ENCODE measurements at places on chromosomes 6 and 20.

- no peak for DNase-seq
These were observed 44.8 kb upstream of the CTAGE9 start for GRCh38 chr6:131755597-131755996.

DNA sequence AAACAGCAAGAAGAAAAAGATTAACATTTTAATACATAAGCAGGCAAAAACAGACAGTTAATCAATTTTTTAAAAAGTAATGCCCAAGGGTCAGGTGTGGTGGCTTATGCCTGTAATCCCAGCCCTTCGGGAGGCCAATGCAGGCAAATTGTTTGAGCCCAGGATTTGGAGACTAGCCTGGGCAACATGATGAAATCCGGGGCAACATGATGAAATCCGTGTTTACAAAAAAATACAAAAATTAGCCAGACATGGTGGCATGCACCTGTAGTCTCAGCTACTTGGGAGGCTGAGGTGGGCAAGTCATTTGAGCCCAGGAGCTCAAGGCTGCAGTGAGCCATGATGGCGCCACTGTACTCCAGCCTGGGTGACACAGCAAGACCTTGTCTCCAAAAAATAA is 94.1 kb upstream of the DST start:
- no peak for DNase-seq

DNA sequence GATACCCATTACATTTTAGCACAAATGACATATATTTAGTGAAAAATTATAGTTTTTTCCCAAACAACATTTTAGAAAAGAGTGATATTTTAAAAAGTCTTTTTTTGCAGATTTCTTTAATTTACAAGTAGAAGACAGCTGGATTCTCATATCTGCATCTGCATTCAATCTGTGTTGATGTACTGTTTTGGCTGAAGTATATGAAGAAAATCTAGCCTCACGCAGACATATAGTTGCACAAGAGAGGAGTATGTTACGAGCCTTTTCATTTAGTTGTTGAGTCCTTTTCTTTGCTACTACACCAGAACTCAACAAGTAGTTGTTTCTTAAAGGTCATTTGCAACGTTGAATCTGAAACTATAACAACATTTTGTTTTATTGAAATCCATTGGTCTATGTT is 314.3 kb upstream of the SUPT3H start:
- no peak for DNase-seq

GRCh38 chr20:19940988-19941460 is 76.1 kb upstream of the NAA20 start:
- DNase-seq, result no peak

DNA sequence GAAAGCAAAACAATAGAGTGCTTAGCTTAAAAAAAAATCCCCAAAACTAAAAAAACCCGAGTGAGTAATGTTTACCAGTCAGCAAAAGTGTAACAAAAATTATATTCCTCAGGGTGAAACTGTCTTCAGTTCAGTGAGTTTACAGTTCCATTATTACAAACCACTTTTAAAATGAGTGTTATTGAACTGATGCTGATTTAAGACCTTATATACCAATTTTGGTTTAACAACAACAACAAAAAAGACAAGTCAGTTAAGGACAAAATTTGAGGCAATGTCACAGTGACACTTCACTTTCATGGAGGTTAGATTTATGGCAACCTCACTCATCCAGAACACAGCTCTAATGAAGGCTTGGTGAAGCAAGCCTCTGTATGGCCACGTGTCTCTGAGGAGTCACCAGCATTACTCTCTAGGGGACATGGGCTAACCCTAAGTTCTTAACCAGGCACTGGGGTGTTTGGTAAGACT is 630.8 kb downstream of the PHF3 start:
- DNase-seq, result no peak

- peak; percentile 41 for DNase-seq
These were observed 80.3 kb downstream of the BACH2 start for GRCh38 chr6:90216072-90216977.

- no peak for DNase-seq
These were observed 195.2 kb upstream of the PROKR2 start for GRCh38 chr20:5511930-5512329.

DNA sequence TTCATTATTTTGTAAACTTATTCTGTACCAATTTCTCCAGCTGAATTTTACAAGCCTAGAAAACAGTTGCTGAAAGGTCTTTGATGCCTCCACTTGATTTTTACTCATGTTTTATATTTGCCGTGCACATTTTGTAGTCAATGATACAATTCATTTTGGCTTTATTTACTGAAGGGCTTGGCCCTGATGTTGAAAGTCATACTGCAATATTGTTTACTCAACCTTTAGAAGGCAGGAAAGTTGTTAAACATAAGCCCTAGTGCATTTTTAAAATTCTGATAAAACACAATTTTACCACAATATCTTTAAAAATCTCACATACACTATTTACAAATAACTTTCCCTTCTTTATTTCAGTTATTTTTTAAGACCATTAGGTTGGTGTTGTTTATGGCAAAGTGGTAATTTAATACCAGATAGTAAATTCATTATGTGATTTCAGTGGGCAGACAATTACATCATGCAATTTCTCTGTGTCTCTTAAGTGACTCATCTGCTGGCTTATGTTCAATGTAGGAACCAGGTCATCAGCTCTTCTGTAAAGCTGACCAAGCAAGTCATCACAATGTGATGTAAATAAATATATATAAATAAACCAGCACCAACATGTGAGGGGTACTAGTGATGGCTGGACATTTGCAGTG is 121.1 kb upstream of the SLC35B3 start:
- DNase-seq, result no peak

GRCh38 chr6:32689531-32690501 is 23.4 kb upstream of the HLA-DQB1 start:
- no peak for DNase-seq

- no peak for DNase-seq
These were observed 433.7 kb upstream of the RGS17 start for GRCh38 chr6:153564803-153565202.

DNA sequence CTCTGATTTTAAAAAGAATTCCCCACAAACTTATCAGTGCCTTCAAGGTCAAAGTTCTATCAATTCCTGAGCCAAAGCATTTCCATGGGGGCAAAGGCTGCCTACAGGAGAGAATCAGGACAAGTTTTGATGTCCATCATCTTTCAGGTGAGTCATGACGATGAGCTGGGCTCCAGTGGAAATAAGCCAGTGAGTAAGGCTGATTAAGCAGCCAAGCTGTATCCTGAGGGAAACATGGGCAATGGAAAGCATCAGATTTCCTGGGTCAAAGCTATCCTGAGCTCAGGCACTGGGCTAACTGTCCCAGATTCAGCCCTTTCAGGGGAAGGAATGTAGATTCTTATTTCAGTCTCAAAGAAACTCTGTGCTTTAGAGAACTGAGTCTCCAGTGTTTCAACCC is 377.4 kb downstream of the CD109 start:
- DNase-seq, result no peak

GRCh38 chr6:111482188-111482958 is 645 bp downstream of the REV3L start:
- DNase-seq, result no peak

DNA sequence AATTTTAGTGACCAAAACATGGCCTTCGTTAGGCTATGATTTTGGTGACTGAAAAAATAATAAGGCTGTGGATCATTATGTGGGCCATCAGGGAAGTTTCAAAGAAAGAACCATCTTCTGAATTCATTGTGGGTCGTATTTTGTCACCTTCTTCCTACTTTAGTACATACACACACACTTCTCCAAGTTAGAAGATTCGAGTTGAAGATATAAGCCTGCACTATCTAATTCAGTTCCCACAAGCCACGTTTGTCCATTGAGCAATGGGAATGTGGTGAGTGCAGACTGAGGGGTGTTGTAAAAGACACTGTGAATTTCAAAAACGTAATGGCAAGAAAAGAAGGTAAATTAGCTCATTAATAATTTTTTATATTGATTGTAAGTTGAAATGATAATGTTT is 766.0 kb downstream of the KIF16B start:
- no peak for DNase-seq

DNA sequence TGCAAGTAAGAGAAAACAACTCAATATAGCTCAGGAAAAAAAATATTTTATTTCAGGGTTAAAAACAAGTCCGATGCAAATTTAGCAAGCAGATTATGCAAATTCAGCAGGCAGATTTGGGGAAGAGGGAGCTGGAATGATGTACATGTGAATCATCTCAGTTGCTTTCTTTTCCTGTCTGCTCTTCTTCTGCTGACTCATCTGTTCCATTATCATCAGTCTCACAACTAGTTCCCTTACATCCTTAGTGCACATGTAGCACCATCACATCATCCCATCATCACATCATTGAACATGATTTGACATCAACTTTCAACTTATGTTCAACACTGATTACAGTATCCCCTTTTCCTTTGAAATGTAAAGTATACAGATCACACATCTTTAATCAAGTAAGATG is 11.5 kb upstream of the DEFB113 start:
- no peak for DNase-seq

DNA sequence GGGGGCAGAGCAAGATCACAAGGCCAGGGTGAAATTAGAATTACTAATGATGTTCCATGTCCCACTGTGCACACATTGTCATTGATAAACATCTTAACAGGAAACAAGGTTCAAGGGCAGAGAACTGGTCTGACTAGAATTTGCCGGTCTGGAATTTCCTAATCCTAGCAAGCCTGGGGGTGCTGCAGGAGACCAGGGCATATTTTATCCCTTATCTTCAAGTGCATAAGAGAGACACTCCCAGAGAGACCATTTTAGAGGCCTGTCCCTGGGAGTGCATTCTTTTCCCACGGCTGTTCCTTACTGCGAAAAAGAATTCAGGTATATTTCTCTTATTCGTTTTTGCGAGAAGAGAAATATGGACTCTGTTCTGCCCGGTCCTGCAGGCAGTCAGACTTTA is 41.5 kb downstream of the CD83 start:
- no peak for DNase-seq

GRCh38 chr6:18596531-18596835 is 209.3 kb downstream of the RNF144B start:
- DNase-seq, result no peak

DNA sequence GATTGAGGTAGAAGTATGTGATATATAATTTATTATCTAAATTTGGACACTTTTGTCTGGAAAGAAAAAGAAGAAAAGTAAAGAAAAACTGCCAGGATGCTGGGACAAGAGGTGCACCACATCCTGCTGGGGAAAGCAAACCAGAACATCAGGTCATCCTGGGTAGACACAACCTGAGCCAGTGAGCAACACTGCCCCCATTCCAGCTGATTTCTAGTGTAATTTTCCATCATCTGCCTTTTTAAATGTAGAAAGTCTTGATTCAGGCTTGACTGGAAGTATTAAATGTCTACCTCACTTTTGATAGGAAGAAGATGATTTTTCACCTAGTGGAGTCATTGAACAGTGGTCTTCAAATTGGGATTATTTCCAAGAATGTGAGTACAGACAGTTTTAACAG is 1164.5 kb upstream of the CITED2 start:
- no peak for DNase-seq

DNA sequence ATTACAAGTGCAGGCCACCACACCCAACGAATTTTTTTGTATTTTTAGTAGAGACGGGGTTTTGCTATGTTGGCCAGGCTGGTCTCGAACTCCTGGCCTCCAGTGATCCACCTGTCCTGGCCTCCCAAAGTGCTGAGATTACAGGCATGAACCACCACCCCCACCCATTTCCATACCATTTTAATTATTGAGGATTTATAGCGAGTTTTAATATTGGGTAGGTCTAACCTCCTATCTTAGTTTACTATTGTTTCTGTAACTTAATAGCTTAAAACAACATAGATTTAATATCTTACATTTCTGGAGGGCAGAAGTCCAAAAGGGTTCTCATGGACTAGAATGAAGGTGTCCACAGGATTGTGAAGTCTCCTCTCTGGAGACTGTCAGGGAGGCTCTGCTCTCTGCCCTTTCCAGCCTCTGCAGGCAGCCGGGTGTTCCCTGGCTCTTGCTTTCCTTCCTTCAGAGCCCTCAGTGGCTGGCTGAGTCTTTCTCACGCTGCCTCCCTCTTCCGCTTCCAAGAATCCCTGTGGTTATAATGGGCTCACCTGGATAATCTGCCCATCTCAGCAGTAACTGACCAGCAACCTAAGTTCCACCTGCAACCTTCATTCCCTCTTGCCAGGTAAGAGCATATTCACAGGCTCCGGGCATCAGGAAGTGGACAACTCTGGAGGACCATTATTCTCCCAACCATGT is 18.6 kb upstream of the BCAS4 start:
- DNase-seq, result no peak

DNA sequence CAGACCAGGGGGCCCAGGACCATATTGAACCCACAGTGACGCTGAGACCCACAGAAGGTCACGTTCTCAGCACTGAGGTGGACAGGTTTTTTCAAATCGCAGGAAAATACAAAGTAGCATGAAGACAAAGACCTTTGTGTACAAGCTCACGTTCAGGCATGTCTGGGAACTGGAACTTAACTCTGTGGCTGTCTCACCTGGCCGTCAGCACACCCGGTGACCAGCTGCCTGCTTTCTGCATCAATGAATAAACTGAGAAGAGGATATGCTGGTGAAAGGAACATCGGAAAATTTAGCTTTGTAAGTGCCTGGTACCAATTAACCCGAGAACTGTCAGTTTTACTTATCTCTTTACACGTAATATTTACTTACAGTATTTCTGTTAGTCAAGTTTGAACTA is 36.5 kb downstream of the WDR27 start:
- DNase-seq, result no peak

DNA sequence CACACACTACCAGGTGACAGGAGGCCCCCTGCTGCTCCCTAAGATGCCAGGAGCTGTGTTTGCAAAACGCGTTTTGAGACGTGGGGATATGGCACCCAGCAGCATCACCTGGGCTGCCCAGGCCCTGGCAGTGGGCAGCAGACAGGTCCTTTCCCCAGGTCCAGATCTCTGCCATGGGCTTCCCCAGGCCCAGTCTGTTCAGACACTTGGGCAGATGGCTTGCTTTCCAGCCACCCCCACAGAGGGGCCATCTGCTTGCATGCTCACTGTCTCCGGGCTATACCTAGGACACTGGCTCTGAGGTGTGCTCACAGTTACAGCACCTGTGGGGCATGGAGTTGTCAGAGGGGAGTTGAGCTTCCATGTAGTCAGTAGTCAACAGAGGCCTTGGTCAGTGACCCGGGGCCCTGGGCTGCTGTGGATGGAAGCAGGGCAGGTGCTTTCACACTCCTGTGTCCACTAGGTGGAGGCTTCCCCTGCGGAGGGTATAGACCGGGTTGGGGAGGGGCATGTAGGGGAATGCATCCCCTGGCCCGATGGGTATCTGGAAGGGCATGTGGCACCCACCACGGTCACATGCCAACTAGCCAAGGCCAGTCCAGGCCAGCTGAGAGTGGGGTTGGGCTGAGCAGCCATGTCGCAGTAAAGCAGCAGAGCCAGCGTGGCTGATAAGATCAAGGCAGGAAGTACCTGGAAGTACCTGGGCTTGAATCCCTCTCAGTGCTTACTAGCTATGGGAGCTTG is 185.4 kb upstream of the SLC24A3 start:
- no peak for DNase-seq

All from right lung (tissue), 10 donors.